Left ventricle myocardium inferior (tissue), 1 donor: ENCODE measurements at places on chromosomes 7 and 10. TPM values are rescaled to one million over a fixed set of nuclear protein-coding genes. Genes with fewer than 3 reads are reported as not detected.

GRCh38 chr7:75835688-75836285 lies 22.2 kb upstream of the CCL24 start:
- DNase-seq, result no peak

The SYT15 gene
- total RNA-seq, result 1.9 TPM

The TMEM184A gene
- 0.36 TPM for total RNA-seq

The ZSCAN21 gene
- 6.4 TPM for total RNA-seq

The ARMC3 gene
- total RNA-seq, result not detected

The CPA2 gene
- not detected for total RNA-seq

GRCh38 chr7:4613846-4614548 lies 68.1 kb upstream of the FOXK1 start:
- no peak for DNase-seq
